ENCODE measurements at places on chromosomes 3 and 15.

DNA sequence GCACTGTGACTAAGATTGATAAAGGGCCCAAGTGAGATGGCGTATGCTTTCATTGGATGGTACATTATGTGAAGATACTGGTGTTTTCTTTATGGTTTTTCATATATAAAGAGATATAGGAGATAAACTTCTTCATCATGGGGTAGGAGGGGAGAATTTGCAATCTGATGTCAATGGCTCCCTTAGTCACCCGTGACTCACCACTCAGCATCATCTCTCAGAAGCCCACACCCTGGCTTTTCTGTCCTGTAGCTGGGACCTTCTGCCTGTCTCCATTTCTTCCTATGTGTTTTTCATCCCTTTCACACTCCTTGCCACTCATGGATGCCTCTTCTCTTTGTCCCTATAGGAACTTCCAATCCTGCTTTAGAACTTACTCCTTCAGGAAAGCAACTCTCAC is 114.3 kb upstream of the SEMA6D start:
- no peak for DNase-seq

DNA sequence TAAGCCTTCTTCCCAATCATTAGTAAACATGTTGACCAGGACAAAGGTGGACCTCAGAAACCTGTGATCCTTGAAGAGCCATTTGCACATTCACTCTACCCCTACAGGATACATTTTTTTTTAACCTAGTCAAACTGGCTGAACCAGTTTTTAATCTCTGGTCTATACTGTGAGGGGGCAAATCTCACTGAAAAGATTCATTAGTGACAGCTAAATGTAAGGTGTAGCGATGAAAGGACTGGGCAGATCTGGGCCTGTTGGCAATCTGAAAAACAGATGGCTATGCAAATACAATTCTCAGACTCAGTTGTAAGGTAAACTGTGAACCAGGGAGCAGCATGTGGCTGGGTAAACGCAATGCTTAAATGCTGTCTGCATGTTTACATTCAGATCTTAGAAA is 75.6 kb upstream of the SNTN start:
- DNase-seq = peak; percentile 75

DNA sequence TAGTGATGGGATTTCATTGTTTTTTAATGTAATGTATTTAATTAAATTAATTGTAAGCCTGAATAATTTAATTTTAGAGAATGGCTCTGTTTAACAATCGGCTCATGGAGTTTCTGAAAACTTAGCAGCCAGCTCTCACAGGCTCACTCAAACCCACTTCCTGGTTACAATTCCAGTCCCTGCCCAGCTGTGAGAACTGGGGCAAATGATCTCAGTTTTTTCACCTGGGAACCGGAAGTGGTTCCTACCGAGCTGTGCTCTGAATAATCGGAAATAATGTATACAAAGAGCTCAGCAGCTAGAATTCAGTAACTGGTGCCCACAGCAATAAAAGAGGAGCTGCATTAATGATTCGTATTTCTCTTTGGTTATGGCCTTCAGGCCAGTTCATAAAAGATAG is 244.3 kb upstream of the MCTP2 start:
- no peak for DNase-seq

DNA sequence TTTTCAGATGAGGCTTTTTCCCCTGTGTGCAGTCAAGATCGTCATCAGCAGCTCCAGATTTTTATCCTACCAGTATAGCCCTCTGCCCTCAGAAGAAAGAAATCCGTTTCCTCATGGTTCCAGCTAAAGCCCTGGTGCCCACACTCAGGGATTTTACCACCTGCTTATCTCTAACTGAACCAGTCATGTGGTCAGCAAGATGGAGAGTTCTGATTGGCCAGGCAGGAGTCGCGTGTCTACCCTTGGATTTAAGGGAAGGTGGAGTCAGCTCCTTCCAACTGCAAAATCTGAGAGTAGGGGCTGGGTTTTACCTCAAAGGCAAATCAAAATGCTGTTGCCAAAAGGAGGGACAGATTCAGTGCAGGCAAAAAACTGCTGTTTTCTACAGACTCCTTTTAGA is 135.3 kb downstream of the LRTM1 start:
- no peak for DNase-seq

GRCh38 chr15:86103825-86104224 is 24.2 kb downstream of the AGBL1 start:
- DNase-seq = no peak

- DNase-seq = no peak
These were observed 1060.4 kb downstream of the ZPLD1 start for GRCh38 chr3:103495186-103495585.

GRCh38 chr15:91572110-91572509 is 281.4 kb upstream of the SLCO3A1 start:
- DNase-seq = no peak

- peak; percentile 45 for DNase-seq
These were observed 96.3 kb upstream of the DLG1 start for GRCh38 chr3:197394464-197395321.

DNA sequence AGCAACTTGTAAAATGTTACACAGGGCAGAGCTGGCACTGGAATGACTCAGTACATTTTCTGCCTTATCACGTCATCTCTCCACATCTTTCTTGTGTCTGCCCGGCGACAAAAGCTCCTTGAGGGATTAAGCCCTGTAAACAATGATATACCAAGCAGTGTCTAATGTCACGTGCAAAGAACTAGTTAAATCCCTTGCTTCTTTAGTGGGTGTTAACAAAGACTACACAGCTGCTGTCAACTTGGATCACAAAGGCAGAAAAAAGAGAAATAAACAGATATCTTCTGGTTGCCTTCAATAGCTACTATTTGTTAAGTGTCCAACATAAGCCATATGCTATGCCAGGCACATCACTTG is 48.1 kb upstream of the FRMD4B start:
- no peak for DNase-seq

GRCh38 chr15:69595009-69595791 is 142.6 kb downstream of the RPLP1 start:
- no peak for DNase-seq

DNA sequence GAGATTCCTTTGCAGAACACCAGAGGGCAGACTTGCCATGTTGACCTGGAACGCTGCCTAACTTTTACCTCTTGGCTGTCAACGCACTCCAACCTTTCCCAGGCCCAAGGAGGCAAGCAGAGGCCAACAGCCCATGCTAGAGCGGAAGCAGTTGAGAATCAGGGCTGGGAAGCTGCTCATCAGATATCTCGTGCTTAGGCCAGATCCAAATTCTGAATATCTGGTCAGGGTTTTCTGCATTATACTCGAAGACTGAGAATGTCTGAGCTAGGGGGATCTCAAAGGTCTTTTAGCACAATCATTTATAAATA is 2.5 kb downstream of the XIRP1 start:
- DNase-seq = peak; percentile 89

DNA sequence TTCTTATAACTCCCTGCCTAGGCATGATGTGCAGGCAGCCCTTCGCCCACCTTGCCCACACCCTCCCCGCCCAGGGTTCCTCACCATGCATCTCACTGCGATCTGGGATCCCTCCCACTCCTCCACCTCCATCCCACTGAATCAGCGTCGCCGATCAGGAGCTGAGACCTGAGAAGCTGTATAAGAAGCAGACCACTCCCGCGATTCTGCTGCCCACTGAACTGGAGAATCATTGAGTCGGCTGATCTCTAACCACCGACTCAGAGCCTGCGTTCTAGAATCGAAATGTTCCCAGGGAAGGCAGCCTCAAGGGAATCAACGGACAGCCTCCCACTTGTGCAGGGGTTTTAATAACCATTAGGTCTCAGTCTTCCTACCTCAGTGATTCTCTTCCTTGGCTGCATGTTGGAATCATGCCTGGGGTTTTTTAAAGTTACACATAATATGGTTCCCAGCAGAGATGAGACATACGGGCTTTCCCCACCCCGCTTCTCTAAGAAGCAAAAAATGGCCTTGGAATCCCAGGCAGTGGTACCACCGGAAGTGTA is 60.2 kb downstream of the TMEM44 start:
- no peak for DNase-seq

GRCh38 chr15:40034186-40034946 is 4.6 kb downstream of the SRP14 start:
- peak; percentile 45 for DNase-seq

DNA sequence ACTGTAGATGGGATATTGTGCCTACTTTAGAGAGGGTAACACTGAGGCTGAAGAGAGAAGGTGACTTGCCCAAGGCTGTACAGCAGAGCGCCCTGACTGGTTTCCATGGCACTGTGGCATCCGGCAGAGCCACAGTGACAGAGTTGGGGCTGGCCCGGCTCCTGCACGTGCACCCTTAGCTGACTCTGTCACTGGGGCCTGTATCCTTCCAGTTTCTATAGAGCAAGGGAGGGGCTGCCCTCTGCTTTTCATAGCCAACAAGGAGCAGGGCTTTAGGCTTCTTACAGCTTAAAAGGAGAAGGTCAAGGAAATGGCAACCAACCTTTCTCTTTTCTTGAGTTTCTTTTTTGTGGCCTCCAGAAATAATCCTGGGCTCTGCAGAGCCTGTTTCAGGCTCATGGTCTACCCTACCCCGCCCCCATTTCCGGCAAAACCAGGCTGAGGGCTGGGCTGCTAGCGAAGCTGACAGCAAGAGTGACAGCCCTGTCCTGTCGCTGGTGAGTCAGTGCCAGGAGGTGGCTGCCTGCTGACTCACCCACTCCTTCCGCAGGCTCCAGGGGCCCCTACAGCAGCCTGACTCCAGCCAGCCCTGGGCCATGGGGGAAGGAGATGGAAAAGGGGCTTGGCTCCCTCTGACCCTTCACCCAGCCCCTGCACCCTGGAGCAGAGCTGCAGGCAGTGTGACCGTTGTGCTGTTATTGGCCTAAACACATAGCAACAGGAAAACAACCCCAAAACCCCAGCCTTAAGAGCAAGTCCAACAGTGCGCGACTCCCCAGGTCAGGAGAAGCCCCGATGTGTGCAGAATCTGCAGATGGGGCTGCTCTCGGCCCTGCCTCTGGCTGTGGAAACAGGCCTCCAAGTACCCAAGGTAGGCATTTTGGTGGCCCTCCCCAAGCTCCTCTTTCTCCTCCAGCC is 29.8 kb downstream of the SLC6A6 start:
- DNase-seq = peak; percentile 95

GRCh38 chr3:71401695-71402231 is 181.8 kb downstream of the FOXP1 start:
- no peak for DNase-seq

DNA sequence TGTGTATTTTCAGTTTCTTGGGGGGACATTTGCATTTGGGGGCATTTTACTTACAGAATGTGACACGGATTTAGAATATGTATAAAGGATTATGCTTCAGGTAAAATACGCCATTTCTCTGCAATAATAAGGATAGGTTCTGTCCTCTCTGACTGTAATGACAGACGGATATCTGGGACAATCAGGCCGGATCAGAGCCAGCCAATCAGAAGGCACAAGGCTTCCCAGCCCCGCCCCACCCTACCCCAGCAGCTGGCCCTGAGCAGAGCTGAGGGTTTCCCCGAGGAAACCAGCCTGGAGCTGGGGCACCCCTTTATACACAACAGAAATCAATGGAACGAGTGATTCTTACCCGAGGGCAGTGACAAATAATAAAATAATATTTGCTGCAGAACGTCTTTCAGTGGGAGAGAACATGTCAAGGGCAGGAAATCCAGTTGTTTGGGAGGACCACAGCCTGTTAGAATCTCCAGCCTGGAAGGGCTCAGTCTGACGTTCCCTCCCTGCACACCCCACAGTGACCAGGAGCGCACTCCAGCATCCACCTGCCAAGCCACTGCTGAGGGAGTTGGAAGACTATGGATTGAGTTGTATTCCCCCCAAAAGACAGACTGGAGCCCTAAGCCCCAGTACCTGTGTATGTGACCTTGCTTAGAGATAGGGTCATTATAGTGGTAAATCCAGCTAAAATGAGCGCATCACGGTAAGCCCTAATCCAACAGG is 30.3 kb upstream of the SEC13 start:
- peak; percentile 56 for DNase-seq

DNA sequence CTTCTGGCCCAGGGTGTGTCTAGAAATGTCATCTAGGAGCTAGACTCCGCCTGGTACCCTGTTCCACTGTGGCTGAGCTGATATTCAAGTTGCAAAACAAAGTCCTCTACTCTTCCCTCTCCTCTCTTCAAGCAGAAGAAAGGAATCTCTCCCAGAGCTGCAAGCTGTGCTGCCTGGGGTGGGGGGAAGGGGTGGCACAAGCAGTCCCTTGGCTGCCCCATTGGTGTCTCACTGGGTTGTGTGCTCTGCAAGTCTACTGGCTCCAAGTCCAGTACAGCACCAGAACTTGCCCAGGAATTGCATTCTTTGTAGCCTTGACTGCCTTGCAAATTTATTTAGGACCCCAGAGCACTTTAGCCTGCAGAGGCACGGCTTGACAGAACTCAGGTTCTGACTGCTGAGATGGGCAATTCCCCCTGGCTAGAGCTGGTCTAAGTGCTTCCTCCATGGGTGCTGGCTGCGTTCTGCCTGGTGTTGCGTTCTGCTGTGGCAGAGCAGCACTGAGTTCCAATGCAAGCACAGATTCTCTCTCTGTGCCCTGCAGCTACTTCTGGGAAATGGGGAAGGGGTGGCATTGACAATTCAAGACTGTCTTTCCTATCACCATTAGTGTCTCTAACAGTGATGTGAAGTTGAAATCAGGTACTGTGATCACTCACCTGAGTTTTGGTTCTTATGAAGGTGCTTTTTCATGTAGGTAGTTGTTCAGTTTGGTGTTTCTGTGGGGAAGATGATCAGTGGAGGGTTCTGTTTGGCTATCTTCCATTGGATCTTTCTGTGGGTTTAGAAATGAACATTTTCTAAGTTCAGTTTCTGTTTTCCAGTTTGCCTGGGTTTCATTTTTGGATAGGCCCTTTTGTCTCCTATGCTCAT is 39.5 kb downstream of the OXSR1 start:
- DNase-seq = no peak

- DNase-seq = peak; percentile 65
These were observed 21.7 kb upstream of the FMN1 start for GRCh38 chr15:33215941-33216872.

- no peak for DNase-seq
These were observed 20.1 kb upstream of the PTX3 start for GRCh38 chr3:157416347-157417087.

GRCh38 chr15:34942363-34942762 is 27.2 kb downstream of the AQR start:
- DNase-seq = no peak

- no peak for DNase-seq
These were observed 13.0 kb downstream of the FOXP1 start for GRCh38 chr3:71570546-71570945.

- DNase-seq = no peak
These were observed 184.0 kb upstream of the LYSMD4 start for GRCh38 chr15:99917252-99917651.

DNA sequence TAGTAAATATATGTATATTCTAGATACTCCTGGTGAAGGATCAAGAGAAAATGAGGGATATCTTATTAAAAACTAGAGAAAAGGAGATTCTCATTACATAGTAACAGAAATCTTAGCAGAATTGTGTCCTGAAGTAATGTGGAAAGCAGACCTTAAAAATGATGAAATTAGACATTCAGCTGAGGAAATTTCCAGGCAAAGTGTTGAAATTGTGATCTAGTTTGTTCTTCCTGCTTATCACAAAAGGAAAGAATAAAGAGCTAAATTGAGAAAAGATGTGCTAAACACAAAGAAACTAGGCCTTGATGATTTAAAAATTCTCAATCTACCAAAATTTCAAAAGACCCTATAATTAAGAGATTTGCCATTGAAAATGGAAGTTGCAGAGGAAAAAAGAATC is 362.6 kb upstream of the PLSCR5 start:
- DNase-seq = no peak

GRCh38 chr15:40990789-40991188 is 37.5 kb downstream of the CHAC1 start:
- DNase-seq = no peak

- no peak for DNase-seq
These were observed 253.3 kb downstream of the KLF13 start for GRCh38 chr15:31579976-31580375.
